ENCODE measurements at places on chromosomes 6 and 20.

DNA sequence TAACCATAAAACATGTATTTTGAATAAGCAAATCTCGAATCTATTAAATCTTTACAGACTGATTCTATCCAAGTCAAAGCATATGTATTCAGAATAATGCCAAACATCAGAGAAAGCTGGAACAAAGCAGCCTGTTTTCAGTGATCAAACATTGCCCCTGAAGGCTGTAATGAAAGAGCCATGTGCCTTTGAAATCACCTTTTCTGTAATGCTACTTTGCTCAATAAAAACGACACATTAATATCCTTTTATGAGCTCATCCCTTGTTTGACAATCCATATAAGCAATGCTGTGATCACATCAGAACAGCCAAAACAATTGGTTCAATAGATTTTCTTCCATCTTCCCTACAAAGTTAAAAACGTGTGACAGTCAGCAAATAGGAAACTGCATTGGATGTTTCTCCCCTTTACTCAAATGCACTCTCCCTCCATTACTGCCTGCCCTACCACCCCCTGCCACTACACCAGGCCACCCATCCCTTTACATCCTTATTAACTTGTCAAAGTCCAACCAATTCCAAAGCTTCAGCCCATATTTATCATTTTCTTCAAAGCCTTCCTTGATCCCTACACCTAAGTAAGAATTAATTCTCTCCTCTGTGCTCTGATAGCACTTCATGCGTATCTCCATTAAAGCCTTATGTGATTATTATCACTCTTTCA, 42.0 kb downstream of the THEMIS start:
- DNase-seq, result no peak

DNA sequence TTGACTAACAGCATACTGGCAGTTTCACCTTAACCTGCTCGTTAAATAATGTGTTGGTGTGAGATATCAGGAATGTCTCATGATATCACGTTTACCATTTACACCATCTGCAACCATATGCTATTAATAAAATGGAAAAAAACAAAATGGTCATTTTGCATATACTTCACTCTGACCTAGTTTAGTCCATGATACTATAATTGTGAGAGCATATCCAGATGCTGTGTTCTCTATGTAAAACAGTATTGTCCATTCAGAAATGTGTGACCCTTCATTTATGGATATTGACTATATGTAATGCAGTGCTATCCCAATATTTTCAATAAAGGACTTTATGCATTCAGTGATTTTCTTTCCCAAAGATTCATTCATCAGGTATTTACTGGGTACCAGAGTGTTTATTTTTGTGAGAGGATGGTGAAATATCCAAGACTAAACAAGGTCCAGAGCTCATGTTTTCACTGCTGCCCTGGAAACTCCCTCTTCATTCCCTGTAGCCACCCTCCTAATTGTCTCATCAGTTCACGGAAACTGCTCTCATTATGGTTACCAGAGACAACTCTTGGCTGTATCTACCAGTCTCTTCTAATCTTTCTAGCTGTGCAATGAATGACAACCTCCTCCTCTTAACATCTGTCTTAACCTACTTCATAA, 25.7 kb upstream of the HINT3 start:
- no peak for DNase-seq

GRCh38 chr6:132780770-132781371, 17.6 kb downstream of the SLC18B1 start:
- no peak for DNase-seq

DNA sequence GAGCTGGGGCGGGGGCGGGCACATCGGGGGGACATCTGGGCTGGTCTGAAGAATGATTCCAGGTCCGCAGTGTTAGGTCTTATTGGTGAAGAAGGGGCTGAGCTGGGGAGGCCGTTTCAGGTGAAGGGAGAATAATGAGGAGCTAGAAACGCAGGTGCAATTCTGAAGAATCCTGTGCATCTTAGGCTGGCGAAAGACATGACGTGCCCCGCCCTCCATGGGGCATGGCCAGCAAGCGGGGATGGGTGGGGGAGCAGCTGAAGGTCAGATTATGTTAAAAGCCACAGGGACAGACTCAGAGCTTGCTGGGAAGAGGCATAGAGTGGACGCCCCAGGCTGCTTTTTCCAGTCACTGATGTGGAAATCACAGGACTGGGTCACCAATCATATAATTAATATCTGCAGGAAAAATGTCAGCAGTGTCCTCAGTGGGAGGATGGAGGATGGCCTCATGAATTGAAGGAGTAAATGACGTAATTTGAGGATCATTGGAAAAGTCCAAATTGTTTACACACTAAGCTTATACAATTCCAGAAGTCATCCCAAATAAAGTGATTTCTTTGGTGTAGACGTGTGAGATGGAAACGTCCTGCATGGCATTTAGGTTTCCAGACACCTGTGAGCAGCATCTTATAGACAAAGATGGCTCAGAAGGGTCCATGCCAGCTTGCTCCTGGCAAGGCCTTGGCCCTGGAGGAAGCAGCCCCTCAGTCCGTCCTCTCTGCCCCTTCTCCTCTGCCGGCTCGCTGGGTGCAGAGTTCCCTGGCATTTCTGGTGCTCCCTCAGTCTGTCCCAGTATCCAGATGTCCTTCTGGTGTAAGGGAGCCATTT, 109.6 kb upstream of the FRMD1 start:
- DNase-seq, result no peak

All from aorta (tissue), 5 donors.